ENCODE measurements at places on chromosomes 16 and 17. TPM values are rescaled to one million over a fixed set of nuclear protein-coding genes. Genes with fewer than 3 reads are reported as not detected.

The NEUROD2 gene
- total RNA-seq: not detected

The FAM20A gene
- not detected for total RNA-seq

The DGKE gene
- 30.0 TPM for total RNA-seq

The CRYBA1 gene
- not detected for total RNA-seq

The GPRC5B gene
- total RNA-seq: 0.37 TPM

The CACNG4 gene
- not detected for total RNA-seq

DNA sequence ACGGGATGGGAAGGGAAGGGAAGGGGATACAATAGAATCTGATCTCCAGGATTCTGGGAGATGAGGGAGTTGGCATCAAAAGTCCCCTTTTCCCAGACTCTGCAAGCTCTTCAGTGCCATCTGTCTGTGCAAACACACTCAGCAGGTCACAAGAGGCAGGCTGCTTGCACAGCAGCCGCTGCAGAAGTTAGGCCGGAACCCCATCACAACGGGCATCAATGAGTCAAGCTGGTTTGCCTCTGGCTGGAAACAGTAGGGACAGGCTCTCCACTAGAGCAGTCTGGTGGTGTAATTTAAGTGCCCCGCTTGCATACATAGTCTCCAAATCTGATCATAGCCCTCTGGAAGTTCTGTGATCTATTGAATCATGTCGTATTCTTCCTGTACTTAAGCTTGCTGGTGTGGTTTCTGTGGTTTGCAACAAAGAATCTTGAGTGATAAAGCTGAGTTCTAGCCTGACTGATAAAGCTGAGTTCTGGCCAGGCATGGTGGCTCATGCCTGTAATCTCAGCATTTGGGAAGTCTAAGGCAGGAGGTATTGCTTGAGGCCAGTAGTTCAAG lies 33.7 kb upstream of the KDM8 start:
- peak; percentile 59 for DNase-seq

GRCh38 chr16:56897026-56897799 lies 32.2 kb downstream of the SLC12A3 start:
- no peak for DNase-seq

DNA sequence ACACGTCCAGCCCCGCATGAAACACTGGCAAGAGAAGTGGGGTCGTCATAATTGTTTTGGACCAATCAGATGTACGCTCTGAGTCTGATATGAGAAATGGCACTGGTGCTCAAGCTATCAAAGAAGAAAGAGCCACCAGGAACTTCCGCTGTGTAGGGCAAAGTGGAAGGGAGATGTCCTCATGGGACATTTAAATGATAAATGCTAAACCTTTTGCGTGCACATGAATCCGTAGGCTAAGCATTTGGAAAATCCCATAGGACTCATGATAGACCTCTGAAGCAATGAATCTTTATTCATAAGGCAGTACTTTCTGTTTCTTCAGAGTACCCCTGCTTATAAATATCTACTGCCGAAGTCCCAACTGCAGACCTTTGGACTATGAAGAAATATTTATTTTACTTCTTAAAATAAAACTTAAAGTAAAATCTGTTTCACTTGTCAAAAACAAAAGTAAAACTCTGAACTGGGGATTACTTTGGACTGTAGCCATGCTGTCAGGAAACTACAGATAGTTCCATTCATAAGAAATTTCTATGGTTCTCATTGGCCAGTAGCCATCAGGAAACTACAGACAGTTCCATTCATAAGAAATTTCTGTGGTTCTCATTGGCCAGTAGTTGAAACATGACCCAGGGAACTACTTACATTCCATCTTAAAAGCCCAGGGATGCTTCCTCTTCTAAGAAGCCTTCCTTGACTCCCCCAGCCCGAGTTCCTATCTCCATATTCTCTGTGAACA lies 335.1 kb downstream of the HS3ST4 start:
- no peak for DNase-seq

DNA sequence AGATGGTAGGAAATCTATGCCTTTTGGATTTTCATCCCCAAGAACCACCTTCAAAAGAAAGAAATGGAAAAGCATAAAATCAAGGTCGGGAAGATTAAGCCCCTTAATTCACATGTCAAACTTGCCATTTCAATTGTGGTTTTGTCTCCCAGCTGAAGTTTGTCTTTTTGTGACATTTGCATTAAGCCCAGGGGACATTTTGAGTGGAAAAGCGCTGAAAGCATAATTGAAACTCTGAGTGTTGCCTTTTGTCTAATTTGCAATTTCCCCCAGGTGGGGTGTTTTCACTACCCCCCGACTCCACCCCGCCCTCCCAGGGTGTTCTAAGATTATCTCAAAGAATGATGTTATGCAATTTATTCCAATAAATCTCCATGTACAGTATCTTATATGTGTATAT lies 396.2 kb downstream of the CDH13 start:
- no peak for DNase-seq

DNA sequence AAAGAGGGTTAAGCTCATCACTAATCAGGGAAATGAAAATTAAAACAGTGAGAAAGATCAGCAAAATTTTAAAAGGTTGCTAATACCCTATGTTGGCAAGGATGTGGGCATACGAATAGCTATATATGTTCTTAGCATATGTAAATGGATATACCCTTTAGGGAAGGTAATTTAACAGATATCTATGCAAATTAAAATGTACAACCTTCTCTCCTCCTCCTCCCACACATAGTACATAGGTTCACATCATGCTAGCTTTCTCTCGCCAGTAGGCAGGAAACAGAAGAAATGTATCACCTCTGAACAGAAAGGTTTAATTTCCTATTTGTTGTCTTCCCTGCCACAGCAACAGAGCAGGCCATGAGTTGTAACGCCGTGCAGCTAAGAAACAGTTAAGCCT lies 103.8 kb downstream of the CDYL2 start:
- DNase-seq: no peak

- no peak for DNase-seq
Observed at GRCh38 chr16:31764103-31764502, 109.5 kb upstream of the ZNF267 start.

GRCh38 chr17:64255764-64256163 lies 7.3 kb downstream of the TEX2 start:
- DNase-seq: no peak

Data from activated naive CD4-positive, alpha-beta T cell treated with anti-CD3 and anti-CD28 coated beads, Interleukin-2, amount 50 U/mL, for 72 hours (primary cell).